Psoas muscle (tissue), 8 donors: ENCODE measurements at places on chromosomes 2 and 18. TPM values are rescaled to one million over a fixed set of nuclear protein-coding genes. Genes with fewer than 3 reads are reported as not detected.

DNA sequence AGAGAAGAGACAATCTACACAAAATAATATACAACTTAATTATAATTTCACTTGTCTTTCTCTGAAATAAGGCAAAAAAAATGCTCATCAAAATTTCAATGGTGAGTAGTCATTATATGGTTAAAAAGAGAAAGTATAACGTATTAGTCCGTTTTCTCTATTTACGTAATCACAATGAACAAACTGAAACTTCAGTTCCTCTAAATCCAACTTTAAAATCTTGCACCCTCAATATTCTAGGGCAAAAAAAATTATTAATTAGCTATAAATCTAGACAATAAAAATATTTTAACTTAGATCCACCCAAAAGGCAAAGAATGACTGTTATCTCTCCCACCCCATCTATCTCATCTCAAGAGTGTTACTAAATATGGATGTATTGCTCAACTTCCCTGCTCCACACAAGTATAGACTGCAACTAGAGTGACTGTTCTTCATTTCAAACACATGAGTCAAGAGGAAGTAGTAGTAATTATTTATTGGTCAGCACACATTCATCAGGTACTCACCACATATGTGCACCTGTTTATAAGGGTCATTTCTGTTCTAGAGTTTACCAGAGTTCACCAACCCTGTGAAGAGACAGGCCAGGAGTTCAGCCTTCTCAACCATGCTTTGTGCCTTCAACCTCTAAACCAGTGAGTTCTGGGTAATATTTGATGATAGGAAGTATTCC is 36.4 kb downstream of the STK39 start:
- DNase-seq, result no peak

Gene OSR1
- 1.1 TPM for polyA plus RNA-seq

Gene SPHKAP
- not detected for polyA plus RNA-seq

Gene GPR35
- 0.30 TPM for polyA plus RNA-seq

Gene MSTN
- polyA plus RNA-seq, result 1.6 TPM

GRCh38 chr18:77671456-77672167 is 422.0 kb downstream of the GALR1 start:
- no peak for DNase-seq

DNA sequence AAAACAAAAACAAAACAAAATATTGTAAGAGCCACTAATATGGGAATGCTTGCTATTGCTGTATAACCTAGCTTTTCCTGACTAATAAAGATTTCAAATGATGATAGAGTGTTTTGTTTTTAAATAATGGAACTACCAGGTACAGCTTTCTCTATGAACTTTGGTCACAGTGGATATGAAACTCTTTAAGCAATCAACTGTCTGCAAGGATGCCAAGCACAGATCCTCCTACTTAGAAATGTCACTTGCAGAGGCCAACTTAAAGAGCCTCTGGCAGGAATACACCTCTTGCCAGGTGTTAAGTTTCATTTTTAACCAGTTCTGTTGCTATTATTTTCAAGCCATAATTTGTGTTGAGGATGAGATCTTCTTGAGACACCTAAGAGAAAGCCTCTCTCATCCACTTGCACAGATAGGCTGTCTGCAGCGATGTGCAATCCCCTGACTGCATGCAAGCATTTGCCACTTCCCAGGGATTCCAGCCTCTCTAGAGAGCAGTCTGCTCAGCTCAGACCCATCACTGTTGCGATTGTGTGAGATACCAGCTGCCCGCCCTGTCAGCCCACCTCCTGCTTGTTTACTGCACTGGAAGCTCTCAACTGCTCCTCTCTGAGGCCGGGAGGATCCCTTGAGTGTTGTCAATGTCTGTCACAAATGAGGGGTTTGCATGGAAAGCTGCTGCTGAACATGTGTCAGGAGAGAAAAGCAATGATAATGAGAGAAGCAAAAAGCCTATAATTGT is 86.1 kb upstream of the SCG2 start:
- DNase-seq, result no peak
